Central memory CD8-positive, alpha-beta T cell (primary cell): ENCODE measurements at places on chromosomes 12 and 14.

DNA sequence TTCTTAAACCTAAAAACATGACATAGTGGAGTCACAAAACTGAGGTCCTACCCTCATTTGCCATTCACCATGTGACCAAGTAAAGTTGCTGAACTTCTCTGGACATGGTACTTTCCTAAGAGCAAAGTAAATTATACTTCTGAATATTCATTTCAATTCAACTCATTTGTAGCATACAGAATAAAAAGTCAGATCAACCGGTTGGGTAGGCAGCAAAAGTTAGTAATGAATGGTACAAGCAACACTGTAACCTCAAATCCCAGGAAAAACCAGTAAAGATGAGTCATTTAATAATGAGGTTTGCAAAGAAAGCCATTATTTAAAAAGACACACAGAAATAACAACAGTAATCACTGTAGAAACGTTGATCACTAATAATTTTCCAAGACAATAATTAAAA lies 8.7 kb downstream of the POLE2 start:
- DNase-seq = no peak

- no peak for DNase-seq
Measured at GRCh38 chr14:69999261-69999674, 120.1 kb downstream of the SMOC1 start.

GRCh38 chr12:49643961-49644619 lies 20.7 kb downstream of the PRPF40B start:
- DNase-seq = no peak

DNA sequence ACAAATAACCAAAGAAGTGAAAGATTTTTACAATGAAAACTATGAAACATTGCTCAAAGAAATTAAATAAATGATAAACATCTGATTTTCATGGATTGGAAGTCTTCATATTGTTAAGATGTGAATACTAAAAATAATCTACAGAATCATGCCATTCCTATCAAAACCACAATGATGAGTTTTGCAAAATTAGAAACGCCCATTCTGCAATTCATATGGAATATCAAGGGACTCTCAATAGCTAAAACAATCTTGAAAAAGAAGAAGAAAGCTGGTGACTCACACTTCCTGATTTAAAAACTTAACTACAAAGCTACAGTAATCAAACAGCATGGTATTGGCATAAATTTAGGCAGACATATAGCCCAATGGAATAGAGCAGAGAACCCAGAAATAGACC lies 40.2 kb upstream of the CCT2 start:
- no peak for DNase-seq
